ENCODE measurements at places on chromosomes 5 and 9.

- no peak for DNase-seq
Observed at GRCh38 chr9:77374266-77374665, 196.9 kb downstream of the VPS13A start.

DNA sequence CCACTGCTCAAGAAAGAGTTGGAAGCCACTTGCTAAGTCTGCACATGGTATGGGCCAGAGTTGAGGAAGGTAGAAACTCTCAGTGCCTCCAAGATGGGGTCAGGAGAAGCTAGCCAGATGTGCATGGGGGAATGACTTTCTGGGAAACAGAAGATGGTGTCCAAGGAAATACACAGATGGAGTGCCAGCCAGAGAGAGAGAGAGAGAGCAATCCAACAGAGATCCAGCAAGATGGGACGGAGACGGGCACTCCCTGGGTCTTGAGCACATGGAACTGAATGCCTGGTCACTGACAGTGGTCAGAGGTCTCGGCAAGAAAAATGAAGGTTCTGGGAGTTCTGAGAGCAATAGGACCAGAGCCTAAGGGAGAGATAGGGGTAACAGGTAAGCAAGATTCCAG, 82.1 kb downstream of the SH3TC2 start:
- no peak for DNase-seq

DNA sequence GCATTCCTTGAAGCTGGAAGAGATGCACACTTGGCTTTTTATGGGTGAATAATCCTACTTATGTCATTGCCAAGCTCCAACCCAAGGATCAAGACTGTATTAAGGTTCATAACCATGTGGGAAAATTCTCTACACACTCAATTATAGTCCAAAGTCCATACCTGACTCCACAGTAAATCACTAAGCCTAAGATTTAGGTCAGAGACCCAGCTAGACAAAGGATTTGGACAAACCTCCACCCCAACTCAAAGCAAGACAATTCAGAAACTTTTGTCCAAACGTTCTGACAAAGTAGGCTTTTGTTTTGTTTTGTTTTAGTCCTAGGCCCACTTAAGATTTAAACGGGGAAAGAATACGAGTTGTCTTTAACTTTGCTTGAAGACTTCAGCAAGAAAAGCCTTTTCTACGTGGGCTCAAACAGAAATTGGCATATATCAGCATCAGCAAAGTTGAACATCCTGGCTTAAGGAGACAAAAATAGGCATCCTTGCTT, 1.7 kb downstream of the MEGF9 start:
- no peak for DNase-seq

- DNase-seq, result no peak
Observed at GRCh38 chr9:135260221-135261180, 173.0 kb downstream of the OLFM1 start.

DNA sequence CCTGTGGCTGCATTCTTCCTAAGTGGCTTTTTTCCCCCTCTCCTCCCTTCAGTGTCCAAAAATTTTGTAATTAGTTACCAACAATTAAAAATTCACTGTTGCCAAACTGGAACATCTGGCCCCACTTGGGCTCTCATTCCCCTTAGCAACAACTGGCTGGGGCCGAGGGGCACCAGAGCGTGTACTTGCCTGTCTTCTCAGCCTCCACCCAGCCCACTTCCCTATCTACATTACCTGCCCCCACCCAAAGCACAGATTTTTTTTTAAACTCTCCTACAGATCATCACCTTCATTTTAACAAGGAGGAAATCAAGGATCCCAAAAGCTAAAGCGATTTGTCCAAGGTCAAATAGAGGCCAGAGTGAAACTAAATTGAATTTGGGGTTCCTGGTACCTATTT, 278.8 kb downstream of the EBF1 start:
- no peak for DNase-seq
